ENCODE measurements at places on chromosomes 3 and 15.

GRCh38 chr3:46859001-46859710, 4.1 kb downstream of the MYL3 start:
- DNase-seq: no peak

GRCh38 chr3:43246976-43247375, 39.4 kb upstream of the SNRK start:
- no peak for DNase-seq

GRCh38 chr3:197196192-197196591, 102.2 kb downstream of the DLG1 start:
- DNase-seq: no peak

DNA sequence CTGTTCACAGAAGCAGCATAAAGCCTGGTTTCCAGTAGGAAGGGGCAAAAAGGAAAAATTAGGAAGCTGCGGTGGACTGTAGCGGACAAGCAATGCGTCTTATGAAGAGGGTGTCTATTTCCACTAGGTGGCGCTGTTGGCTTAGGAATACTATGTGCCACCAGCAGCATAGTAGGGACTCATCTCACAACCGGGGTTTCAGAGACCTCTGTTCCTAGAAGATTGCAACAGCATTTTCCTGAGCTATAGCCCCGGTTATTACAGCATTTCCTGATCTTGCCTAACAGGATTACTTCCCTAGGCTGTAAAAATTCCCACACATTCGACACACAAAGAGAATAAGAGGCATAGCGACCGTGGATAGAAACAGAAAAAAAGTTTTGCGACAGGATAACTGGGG, 683.0 kb downstream of the TBL1XR1 start:
- no peak for DNase-seq

- DNase-seq: no peak
These were observed 2.6 kb downstream of the CD276 start for GRCh38 chr15:73686781-73687256.

GRCh38 chr15:86691091-86691663, 611.5 kb downstream of the AGBL1 start:
- no peak for DNase-seq

DNA sequence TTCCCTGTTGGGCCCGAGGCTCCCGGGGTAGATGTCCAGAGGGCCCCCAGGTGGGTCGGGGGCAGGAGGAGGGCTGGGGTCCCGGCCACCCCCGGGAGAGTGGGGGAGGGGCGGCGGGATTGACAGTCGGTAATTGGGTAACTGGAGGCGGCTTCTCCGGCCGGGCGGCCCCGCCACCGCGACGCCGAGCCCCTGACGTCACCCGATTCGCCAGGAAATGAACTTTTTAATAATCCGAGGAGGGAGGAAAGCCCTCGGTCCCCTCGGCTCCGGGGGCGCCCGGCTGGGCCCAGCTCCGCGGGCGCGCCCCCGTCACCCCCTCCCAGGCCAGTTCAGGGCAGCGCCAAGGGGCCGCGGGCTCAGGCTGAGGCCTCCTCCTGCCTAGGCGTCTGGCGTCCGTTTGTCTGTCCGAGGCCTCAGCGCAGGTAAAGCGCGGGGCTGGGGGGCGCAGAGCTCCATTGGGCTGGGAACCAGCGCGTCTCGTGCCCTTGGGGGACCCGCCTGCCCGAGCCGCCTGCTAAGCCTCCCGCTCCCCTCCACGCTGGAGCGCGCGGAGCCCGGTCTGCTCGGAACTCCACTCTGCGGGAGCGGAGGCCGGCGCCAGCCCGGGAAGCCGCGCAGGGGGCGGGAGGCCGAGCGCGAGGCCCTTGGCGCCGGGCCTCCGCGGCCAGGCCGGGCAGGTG, 3.9 kb downstream of the GATA2 start:
- DNase-seq: no peak

DNA sequence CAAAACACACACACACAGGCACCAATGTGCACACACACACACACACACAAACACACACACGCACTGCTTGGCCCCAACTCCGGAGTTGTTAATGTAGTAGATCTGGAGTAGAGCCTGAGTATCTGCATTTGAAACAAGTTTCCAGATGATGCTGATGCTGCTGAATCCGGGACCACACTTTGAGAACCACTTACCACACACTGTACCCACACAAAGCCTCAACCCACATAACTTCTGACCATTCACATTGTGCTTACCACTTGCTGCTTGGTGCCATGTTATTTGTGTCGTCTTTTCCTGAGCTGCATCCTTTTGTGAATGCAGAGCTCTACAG, 36.9 kb downstream of the SETMAR start:
- no peak for DNase-seq

DNA sequence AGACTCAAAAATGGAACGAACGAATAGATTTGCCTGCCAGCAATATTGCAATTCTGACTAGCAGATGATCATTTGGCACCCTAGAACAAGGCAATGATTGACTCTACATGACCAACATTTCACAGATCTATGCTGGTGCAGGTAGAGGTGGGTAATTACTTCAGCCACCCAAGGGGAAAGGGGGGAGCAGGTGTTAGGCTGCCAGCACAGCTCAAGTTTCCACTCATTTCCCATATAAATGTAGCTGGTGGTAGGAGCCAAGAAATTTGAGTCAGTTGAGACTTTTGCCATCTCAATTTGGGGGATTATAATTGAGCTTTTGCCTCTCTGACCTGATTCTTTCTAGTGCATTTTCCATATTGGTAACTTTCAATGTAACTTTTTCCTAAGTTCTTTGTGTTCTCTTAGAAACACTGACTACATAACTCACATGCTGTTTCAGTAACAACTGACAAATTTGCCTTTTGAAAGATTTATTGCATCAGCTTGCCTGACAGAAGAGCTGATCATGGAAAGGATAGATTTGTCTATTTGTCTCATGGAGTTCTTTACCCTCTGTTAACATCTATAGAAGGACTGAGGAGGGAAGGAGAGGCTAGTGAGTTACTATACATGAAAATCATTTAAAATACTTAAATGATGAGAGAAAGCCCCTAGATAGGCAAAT, 902.5 kb downstream of the ZPLD1 start:
- DNase-seq: no peak

GRCh38 chr15:88950600-88951160, 37.5 kb upstream of the MFGE8 start:
- no peak for DNase-seq

DNA sequence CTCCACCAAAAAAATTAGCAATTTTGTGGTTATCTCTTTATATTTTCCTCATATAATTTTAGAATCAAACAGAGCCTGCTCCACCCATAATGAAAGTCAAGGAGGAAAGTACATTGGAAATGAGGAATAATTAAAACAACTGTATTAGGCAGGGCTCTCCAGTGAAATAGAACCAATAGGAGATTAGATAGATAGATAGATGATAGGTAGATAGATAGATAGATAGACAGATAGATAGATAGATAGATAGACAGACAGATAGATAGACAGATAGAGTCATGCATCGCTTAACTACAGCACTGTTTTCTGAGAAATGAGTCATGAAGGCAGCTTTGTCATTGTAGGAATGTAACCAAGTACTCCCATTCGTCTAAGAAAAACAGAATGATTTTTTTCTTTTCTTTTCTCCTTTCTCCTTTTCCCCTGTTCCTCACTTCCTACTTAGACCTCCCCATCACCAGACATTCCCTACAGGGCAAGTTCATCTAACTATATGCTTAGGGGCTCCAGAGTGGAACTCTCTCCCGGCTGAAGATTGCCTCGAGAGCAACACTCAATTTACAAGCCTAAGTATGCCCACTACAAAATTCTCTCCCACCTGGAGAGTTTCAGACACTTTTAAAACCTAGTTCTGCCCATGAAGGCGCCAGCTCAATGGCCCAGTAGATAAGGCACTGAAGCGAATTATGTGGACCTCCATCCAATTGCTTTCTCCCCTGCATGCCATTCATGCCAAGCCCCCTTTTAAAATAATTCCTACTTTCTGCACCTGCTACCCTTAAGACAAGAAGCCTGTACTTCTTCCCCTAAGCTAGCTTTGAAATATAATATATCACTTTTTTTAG, 53.3 kb upstream of the LIPC start:
- DNase-seq: no peak

DNA sequence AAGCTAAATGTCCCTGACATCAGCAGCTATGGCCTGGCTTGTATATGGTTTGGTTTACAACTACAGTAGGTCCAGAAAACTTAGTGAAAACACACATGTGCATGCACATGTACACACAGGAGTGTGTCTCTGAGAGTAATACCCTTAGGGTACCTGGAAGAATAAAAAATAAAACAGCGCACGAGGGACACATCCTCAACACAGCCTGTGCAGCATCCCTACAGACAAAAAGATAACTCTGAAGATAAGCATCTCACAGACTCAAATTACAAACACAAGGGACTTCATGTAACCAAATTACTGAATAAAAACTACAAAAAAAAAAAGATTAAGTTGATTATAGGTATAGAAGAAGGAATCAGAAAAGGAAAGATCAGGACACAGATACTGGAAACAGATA, 108.8 kb downstream of the CTNNB1 start:
- no peak for DNase-seq

DNA sequence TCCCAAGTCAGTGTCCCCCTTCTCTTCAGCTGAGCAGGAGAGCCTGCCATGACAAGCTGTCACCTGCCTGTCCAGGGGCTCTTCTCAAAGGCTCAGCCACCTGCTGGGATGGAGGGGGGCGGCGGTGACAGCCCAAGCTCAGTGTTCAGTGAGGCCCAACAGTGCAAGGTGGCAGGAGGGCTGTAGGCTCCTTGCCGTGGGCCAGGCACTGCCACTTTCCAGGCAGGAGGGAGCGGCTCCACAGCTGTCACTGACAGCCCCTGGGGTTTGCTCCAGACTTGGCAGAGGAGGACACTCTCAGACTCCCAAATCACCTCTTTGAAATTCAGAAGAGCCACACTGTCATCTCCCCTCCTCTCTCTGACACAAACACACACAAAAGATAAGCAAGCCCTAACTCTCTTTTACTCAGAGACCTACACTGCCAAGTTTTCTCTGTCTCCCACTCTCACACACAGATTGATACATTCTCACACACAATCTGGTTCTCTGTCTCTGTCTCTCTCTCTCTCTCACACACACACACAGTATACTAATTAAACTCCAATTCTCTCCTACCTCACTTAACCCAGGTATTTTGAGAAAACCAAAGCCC, 443.3 kb downstream of the EPHB1 start:
- no peak for DNase-seq

DNA sequence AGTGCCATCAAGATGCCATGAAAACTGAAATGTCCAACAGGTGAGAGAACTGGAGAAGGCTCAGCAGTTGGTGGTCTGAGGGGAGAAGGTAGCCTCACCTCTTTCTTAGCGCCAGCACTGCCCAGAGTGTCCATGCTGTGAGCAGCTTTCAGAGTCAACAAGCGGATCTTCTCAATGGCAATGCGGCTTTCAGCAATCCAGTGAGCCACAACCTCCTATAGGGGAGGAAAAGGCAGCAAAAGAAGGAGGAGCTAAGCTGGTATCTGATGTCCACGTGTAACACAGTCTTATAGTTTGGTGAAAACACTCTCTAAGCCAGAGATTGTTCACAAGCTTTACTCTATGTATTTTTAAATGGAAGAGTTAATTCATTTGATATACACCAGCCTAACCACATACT, 36.1 kb upstream of the ACKR4 start:
- DNase-seq: no peak

DNA sequence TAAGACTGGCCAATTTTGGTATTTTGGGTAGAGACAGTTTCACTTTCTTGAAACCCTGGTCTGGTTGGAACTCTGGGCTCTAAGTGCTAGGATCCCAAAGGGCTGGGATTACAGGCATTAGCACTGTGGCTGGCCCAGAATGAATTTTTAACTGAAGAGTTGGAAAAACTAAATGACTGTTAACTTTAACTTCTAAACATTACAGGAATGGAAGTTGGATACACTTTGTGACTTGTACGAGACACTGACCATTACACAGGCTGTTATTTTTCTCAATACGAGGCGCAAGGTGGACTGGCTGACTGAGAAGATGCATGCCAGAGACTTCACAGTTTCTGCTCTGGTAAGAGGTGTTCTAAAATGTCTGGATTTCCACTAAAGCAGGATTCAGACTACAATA, 3.5 kb downstream of the EIF4A2 start:
- no peak for DNase-seq

- no peak for DNase-seq
These were observed 502.7 kb downstream of the SOX2 start for GRCh38 chr3:182214416-182214815.

- no peak for DNase-seq
These were observed 2.3 kb downstream of the PPCDC start for GRCh38 chr15:75025548-75026260.

DNA sequence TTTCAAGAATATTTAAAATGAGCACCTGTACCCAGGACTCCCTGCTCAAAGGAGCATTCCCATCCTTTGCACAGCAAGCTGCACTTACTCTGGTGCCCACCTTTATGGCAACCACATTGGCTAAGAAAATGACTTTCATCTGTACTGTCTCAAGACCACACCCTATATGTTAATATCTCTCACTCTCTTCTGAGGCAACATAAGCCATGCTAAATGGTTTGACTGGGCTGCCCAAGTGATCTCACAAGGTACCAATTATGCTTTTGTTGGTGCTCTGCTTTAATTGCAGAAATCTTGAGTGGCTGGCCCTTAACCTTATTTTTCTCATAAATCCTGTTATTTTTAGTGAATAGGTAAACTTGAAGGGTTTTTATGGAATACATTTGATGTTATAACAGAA, 17.7 kb downstream of the RYK start:
- no peak for DNase-seq

DNA sequence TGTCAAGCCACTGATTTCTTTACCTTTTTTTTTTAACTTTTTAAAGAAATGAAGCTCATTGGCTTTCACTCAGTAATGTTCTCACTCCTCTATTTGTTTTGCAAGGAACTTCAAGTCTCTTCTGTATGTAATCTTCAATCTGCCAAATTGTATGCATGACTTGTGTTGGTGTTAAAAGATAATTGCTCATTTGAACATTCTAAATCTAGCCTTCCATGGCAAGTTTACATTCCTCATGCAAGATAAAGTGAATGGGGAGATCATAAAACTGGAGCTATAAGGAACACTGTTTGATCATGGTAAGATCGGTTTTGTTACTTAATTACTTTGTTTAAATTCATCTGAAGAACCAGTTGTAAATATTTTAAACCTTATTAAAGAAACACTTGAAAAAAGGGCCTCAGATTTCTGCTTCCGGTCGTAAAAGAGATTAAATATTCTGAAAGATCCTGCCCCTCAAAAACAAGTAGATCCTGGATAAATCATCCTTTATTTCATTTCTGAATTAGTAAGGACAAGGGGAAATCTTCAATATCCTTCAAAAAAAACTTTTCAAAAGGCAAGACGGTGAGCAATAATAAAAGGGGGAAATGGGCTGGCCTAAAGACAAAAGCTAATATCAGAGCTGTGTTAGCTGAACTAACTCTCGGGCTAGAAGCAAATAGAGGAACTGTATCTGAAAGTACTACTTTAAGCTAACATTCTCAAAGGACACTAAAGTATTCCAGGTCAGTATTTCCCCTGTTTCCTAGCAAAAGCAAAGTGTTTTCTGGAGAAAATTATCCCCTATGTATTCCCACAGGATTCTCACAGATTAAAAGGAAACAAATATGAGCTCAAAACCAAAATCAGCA, 107.0 kb upstream of the ATP11B start:
- no peak for DNase-seq

DNA sequence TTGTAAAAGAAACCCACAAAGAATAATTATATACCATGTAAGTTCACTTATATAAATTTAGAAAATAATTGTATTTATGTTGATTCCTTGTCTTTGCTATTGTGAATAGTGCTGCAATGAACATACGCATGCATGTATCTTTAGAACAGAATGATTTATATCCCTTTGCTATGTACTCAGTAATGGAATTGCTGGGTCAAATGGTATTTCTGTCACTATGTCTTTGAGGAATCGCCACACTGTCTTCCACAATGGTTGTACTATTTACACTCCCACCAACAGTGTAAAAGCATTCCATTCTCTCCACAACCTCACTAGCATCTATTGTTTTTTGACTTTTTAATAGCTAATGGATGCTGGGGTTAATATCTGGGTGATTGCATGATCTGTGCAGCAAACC, 149.4 kb upstream of the CNTN3 start:
- DNase-seq: no peak
